Activated CD8-positive, alpha-beta memory T cell treated with anti-CD3 and anti-CD28 coated beads, Interleukin-2, amount 50 U/mL, for 48 hours (primary cell): ENCODE measurements at places on chromosomes 4 and X.

- no peak for DNase-seq
Observed at GRCh38 chr4:159460371-159460770, 357.5 kb downstream of the RAPGEF2 start.

DNA sequence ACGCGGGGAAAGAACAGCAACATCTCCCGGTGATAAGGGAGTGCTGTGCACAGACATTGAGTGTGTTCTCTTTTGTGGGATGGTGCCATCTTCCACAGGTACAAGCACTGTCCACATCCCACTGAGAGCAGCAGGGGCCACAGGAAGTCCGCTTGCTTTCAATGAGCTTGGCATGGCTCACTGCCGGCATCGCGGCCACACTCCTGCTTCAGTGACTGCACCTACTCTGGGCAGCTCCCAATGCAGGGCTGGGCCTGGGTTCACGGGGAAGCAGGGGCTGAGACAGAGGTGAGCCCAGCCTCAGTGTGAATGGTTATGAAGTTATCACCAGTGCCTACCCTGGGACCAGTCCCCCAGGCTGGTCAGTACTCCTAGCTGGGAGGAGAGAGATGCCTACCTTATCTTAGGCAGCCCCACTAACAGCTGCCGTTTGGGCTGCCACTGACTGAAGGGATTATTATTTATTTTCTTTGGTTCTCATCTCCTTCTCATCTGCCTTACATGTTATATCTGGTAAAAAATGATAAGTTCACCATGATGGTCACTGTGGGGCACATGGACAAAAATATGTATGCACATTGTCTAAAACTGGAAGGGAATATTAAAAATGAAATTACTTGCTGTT is 99.2 kb downstream of the MGST2 start:
- no peak for DNase-seq

DNA sequence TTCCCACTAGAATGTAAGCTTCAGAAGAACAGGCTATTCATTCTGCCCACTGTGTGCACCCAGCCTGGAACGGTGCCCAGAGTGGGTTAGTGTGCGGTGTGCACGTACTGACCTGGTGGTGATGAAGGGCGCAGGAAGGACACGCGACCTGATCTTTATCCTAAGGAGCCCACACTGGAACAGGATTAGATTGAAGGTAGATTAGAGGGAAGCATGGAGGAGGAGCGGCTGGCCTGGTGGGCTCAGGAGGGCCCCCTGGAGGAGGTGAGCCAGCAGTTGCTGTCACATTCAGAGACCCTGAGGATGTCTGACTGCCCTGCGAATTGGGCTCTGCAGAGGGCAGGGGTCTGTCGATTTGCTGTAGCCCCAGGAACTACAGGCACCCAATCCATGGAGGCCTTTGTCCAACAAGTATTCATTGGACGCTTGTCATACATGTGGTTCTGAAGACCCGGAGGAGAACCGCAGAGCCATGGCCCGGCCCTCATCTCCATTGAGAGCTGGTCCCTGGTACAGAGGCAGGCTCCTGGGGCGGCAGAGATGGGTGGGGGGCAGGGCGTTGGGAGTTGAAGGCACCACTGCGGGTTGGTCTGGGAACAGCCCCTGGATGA is 73.2 kb downstream of the HTRA3 start:
- DNase-seq, result no peak

DNA sequence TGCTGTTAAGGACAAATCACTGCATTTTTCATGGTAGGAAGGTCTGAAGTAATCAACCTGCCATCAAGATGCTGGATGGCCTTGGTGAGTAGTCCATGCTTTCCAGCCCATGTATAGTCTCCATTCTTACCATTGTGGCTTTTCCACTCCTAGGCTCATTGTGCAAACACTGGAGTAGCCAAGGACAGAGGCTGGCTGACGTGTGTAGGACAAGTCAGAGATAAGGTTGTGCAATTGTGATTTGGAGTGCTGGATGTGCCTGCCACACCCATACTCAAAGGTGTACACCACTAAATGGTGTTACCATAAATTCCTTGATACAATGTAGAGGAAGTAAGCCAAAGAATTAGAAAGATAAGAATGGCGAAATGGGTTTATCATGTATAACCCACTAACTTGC is 26.3 kb upstream of the RADX start:
- no peak for DNase-seq

GRCh38 chrX:142637206-142637605 is 388.5 kb upstream of the SPANXN4 start:
- DNase-seq, result no peak

- no peak for DNase-seq
Observed at GRCh38 chr4:26325191-26325590, 4.4 kb downstream of the RBPJ start.

- no peak for DNase-seq
Observed at GRCh38 chr4:26171941-26172340, 148.9 kb upstream of the RBPJ start.

DNA sequence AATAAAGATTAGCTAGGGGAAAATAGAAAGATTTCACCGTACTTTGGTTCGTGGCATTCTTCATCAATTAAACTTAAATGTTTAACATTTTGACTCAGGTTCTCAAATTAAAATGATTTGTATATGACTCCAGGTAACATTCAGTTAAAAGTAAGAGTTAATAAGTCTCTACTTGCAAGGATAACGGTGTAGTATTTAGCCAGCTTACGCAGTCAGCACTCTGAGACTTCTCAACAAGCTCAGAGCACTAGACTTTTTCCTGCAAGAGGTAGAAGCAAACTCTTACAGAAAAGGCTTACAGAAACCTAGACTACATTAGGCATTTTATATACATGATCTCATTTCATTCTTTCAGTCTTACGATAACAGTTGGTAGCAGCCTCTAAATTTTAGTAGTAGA is 96.4 kb upstream of the PPARGC1A start:
- DNase-seq, result no peak

DNA sequence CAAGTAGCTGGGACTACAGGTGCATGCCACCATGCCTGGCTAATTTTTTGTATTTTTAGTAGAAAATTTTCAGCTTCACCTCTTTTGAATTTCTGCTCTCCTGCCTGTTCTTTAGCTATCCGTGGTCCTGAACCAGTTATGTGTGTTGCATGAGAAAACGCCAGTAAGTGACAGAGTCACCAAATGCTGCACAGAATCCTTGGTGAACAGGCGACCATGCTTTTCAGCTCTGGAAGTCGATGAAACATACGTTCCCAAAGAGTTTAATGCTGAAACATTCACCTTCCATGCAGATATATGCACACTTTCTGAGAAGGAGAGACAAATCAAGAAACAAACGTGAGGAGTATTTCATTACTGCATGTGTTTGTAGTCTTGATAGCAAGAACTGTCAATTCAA is 13.9 kb downstream of the ALB start:
- no peak for DNase-seq

- DNase-seq, result no peak
Observed at GRCh38 chr4:6307230-6307629, 37.6 kb downstream of the WFS1 start.

GRCh38 chrX:134933911-134934310 is 56.9 kb upstream of the SMIM10 start:
- DNase-seq, result no peak

GRCh38 chr4:48203819-48204218 is 65.8 kb downstream of the TEC start:
- no peak for DNase-seq

DNA sequence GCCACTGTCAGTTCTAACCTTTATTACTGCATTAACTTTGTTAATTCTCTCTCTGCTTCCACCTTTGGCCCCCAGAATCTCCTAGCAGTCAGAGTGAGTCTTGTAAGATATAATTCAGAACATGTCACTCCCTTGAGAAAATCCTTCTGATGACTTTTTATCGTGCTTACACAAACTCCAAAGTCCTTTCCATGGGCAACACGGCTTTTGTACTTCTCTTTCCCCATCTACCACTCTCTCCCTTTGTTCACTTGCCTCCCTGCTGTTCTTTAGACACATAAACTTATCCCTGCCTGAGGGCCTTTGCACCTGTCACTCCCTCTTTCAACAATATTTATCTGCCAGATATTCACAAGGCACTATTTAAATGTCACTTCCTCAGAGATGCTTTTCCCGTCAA is 64.8 kb downstream of the MAOB start:
- no peak for DNase-seq

- DNase-seq, result no peak
Observed at GRCh38 chr4:162657966-162658365, 494.2 kb upstream of the FSTL5 start.

DNA sequence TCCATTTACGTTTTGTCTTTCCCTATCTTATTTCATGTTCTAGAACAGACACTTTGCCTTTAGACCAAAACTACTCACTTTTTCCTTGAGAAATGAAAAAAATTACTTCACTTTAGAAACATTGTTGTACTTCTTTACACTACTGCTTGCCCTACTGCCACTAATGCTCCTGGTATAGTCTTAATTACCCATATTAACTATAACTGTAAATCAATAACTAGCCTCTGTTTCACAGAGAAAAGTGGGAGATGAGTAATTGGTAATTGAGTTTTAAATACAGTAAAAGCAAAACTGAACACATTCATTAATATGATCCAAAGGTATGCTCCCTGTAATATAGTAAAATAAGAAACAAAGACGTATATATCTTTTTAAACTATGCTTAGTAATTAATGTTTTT is 111.1 kb upstream of the JADE1 start:
- DNase-seq, result no peak

GRCh38 chrX:103099691-103100090 is 6.7 kb upstream of the NXF3 start:
- no peak for DNase-seq

DNA sequence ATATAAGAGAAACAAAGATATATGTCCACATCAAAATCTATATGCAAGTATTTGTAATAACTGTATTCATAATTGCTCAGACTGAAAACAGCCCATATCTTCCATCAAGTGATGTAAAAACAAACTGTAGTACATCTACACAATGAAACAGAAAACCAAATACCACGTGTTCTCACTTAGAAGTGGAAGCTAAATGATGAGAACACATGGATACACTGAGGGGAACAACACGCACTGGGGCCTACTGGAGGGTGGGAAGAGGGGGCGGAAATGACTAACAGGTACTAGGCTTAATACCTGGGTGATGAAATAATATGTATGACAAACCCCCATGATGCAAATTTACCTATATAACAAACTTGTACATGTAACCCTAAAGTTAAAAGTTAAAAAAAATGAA is 42.7 kb downstream of the UBA6 start:
- no peak for DNase-seq

DNA sequence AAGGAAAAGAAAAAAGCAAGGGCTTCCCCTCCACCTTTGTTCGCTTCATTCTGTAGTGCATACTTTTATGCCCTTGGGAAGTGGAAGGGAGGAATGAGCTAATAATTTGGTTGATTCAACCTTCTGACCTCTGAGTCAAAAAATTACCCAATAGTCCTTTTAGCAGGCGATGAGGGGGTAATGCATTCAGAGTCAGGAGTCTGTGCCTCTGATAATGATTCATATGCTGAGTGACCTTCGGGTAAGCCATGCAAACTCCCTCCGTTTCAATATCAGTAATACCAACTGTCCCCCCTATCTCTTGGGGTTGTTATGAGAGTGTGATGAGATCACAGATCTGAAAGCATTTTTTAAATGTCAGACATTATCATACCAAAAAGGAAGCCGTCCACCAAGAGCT is 41.6 kb upstream of the ACSL4 start:
- DNase-seq, result no peak

GRCh38 chr4:10092481-10093270 is 23.9 kb downstream of the WDR1 start:
- DNase-seq, result no peak

GRCh38 chr4:78354782-78355181 is 196.8 kb upstream of the ANXA3 start:
- no peak for DNase-seq

DNA sequence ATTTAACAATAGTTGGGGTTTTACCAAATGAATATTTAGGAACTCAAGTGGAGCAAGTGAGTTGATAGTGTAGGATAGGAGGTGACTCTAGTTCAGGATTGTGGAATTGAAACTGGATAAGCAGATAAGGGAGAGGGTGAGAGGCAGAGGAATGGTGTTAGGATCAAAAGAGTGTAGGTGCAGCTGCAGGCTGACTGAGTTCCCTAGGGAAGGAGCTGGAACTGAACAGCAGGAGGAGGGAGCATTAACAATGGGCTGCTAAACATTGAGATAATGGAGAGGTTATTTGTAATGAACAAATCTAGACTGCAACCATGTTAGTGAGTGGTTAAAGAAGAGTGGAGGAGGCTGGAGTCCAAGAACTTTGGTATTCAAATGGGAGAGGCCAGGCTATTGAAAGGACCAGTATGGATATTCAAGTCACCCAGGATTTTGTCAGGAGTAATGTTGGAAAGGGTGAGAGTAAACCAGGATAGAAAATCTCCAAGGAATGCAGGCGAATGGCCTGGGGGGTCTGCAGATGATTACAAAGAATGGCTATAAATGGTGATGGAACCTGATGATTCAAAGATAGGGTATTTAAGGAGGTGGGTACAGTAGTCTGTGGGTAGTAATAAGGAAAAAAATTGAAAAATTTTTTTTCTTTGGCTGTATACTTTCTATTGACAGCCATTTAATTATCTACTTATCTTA is 497.1 kb upstream of the TENM3 start:
- DNase-seq, result no peak

DNA sequence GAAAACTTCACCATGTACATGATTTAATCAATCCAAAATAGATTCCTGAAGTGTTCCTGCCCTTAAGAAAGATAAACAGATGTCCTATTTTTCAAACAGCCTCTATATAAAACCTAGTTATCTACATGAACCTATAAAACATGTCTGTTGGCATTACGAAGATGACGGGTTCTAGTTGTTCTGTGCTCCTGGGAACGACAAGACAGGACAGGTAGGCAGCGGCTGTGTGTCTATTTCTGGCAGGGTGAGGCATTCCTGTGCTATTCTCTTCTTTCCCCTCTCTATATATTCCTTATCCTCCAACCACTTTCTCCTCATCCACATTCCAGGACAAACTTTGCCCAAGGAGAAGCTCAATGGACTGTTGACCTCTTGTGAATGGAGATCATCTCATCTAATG is 6.1 kb downstream of the FAT1 start:
- no peak for DNase-seq

- no peak for DNase-seq
Observed at GRCh38 chrX:152844256-152844655, 13.4 kb downstream of the NSDHL start.

DNA sequence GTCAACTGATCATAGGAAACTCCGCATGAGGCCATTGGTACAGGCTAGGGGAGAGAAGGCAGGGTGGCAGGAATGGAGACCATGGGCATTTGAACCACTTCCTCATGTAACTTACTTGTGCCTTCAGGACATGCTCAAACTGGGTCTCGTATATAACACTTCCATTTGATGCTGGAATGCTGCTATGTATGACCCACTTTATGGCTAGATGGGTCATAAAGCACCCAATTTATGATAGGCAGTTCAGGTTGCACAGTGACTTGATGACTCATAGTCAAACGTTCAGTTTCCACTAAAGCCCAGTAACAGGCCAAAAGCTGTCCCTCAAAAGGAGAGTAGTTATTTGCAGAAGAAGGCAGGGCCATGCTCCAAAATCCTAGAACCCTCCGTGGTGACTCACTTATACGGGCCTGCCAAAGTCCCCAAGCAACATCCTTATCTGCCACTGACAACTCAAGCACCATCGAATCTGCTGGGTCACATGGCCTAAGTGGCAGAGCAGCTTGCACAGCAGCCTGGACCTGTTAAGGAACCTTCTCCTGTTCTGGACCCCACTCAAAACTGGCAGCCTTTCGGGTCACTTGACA is 236.4 kb downstream of the ZC4H2 start:
- no peak for DNase-seq
